ENCODE measurements at places on chromosomes 4 and X.

DNA sequence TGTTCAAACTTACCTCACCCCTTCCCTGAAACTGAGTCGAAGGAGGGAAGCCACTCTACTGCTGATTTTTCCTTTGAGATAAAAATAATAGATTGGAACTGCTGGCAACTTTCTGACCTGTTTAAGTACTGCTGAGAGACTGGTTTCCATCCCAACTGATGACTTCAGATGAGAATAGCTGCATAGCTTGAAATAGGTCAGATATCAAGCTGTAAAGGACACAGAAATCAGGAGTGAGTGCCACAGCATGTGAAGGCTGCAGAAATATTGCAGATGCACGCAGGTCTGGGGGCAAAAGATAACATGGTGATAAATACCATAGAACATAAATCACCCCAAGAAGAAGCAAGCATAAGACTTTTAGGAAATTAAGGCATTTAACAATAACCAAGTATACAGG, 923.2 kb downstream of the SH3BGRL start:
- DNase-seq: no peak

DNA sequence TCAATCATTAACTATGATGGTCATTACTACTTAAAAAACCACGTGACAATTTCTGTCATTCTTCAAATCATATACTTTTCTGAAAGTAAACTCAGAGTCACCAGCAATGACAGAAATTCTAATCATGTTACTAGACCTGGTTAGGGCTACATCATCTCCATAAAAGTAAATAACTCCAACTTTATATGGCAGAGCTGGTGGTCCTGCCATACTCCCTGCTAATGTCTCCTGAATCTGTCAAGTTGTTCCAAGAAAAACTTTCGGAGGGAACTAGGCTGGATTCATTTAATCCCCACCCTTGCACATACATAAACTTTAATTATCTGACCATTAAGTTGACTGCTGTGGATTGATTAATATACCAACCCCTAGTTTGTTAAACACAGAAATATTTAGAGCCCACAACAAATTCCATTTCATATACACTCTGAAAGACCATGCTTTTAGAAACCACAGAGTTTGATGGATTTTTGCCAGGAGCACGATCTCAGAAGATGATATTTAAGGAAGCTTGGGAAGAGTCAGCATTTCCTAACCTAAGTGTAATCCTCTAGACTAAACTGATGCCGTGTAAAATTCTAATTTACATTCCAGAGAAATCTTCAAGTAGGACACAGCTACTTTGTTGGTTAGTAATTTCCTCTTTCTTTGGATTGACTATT, 577.0 kb downstream of the FAT4 start:
- DNase-seq: peak; percentile 81

DNA sequence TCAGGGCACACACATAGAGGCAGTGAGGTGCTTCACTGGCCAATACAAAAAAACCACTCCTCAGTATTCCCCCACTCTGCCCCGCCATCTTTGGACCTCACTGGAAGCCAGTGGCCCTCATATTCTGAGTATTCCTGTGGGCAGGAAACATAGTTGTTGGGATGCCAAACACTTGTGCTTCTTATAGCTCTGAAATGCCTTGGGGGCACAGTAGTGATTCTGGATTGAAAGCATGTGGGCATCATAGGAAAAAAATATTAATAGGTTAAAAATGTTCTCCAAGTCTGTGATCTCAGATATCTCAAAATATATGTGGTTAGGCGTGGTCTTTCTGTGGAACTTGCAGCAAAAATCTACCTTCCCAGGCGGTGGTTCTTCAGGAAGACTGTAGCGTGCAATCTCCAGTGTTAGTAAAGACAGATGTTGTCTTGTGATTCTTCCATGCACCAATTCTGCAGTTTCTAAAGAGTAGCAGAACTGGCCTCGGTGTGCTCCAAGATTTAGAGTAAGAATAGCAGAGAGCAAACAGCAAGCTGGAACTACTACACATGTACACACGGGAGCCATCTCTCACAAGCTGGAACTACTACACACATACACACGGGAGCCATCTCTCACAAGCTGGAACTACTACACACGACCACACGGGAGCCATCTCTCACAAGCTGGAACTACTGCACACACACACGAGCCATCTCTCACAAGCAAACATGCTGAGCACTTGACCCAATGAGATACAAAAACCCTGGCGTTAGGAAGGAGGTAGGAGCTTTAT, 8.0 kb upstream of the TENM3 start:
- no peak for DNase-seq

DNA sequence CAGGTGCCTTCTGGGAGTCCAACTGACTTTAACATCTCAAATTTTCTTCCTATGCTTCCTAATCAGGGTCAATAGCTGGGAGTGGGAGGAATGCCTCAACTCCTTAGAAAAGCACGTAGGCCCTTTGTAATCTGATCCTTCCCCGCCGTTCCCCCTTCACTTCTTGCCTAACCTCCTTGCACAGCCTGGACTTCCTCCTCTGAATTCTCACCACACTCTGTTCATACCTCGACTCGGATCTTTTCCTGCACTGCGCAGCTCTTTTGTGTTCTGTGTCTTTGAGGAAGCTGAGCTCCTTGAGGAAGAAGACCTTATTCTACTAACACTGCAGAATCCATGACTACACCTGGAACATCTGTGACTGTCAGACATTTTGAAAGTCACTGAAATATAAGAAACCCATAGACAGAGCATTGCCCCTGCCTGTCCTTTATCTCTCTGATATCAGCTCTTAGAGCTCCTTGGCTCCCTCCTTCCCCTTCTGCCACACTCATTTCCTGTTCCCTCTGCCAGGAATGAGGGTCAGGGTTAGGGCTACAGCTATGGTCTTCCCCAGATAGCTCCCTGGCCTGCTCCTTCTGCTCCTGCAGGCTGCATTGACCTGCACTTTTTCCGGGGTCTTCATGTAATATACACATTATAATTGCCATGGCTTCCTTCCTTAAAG, 140.2 kb upstream of the LDB2 start:
- DNase-seq: no peak

GRCh38 chr4:106172861-106173260, 143.1 kb downstream of the TBCK start:
- no peak for DNase-seq

GRCh38 chr4:87101543-87102199, 118.7 kb downstream of the KLHL8 start:
- no peak for DNase-seq

GRCh38 chrX:143580266-143580665, 55.6 kb downstream of the SLITRK4 start:
- DNase-seq: no peak

DNA sequence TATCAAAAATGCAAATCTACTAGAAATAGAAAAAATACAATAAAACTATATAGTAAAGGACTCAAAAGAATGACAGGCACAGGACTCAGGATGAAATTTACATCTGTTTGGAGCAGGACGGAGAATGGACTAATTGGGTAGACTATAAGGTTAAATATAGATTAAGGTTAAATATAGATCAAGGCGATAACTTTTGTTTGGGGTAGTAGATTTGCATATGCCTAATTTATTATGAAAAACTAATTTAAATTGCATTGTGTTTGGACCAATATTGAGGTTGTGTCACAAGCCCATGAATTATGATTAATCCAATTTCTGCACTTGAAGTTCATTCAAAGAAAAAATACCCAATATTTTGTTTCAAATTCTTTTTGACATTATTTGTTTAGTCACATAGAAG, 31.0 kb downstream of the MTHFD2L start:
- no peak for DNase-seq

- no peak for DNase-seq
Measured at GRCh38 chr4:15233626-15234025, 194.2 kb upstream of the C1QTNF7 start.

GRCh38 chr4:77095101-77095821, 19.5 kb upstream of the CCNI start:
- no peak for DNase-seq

GRCh38 chrX:10507181-10507580, 113.2 kb downstream of the MID1 start:
- DNase-seq: no peak

DNA sequence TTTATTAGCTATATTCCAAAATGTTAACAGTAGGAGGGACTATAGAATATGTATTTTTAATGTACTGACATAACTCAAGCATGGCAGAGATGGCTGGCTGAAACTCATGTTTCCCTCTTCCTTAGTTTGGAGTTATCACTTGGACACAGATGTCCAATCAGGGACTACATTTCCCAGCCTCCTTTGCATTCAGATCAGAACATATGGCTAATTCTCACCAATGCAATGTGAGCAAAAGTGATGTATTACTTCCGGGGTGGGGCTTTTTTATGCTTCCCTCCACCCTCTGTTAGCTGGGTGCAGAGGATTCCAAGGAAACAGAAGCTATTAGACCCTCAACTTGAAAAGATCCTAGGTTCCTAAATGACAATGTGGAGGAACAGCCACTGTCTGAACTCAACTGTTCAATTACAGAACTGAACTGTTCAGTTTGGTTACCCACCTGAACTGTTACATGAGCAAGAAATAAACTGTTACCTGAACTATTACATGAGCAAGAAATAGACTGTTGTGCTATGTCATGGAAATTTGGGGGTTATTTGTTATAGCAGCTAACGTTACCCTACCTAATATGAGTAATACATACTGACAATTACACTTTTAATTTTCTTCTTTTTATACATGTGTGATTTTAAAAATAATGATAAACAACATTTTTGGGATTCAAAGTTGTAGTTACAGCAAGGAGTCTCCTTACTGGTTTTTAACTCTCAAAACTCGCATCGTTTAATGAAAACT, 29.6 kb upstream of the ERVMER34-1 start:
- no peak for DNase-seq

DNA sequence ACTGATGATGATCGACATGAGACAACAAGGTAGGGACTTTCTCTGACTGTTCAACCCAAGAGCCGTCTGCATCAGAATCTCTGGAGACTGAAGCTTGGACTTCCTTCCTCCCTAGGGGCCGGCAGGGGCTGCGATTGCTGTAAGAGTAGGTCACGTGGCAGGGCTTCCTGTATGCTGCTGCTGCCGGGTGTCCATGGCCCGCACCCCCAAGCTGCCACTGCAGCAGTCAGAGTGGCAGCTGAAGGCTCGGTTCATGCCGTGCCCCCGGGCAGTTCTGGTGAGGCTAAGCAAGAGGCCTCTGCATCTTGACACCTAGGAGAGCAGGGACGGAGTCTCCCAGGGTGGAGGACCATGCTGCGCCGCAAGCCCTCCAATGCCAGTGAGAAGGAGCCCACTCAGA, at the start of gene SASH3:
TSS of gene SASH3 (plus strand) at position 203 of the 400 bp plus-strand sequence. CDS start at position 352, 149 bp downstream.
- no peak for DNase-seq

GRCh38 chr4:145525291-145525740, 43.7 kb downstream of the SMAD1 start:
- DNase-seq: no peak

- DNase-seq: peak; percentile 15
Measured at GRCh38 chrX:130401415-130402207, at the start of gene RBMX2. TSS of gene RBMX2 (plus strand) at chrX:130401987. CDS start at chrX:130402033, 46 bp downstream.

DNA sequence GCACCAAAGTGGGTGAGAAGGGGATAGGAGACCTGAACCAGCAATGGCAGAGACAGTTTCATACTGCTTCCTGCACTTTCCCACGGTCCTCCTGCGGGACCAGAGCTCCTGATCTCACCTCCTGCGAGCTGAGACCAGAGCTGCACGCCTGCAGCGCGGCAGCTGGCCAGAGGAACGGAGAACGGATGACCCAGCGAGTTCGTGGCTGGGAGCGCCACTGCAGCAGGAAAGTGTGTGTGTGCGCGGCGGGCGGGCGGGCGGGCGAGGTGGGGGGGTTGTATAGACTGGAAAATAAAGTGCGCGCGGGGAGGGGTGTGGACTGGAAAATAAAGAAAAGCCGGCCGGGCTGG, 16.5 kb downstream of the MCF2 start:
- DNase-seq: no peak

- DNase-seq: no peak
Measured at GRCh38 chr4:65665771-65666523, 4.3 kb downstream of the EPHA5 start.

GRCh38 chr4:179097741-179098140, 1655.5 kb upstream of the AGA start:
- DNase-seq: no peak

DNA sequence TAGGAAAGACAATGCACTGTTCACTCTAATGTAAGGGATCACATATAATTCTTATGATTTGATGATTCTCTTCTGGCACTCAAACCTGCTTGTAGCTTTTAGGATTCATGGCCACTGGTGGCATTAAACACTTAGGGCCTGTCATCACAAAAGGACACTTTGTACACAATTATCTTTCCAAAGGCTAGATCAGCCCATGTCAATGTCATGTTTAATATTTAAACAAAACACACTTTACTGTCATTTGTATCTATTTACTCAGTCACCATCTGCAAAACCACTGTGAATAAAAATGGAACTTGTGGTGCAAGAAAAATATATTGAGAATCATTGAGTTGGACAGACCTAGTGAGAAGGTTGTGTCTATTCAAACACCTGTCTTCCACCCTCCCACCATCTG, 83.6 kb upstream of the TTC29 start:
- no peak for DNase-seq

- no peak for DNase-seq
Measured at GRCh38 chrX:118249146-118249545, 96.8 kb upstream of the WDR44 start.

DNA sequence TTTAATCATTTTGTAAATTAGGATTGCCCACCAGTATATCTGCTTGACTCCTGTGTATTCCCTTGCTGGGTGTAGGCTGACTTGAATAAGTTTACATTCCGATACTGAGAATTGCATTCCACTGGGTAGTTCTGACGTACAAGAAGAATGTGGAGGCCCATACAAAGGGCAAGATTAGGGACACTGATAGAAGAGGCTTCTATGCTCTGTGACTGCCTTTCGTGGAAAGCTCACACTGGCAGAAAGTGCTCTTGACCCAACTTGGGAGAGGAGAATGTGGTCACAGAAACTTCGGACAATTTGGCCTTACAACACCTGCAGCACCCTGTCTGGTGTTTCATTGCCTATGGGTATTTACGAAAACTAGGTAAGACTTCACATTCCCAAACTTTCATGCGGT, 126.3 kb downstream of the RAPGEF2 start:
- DNase-seq: no peak

DNA sequence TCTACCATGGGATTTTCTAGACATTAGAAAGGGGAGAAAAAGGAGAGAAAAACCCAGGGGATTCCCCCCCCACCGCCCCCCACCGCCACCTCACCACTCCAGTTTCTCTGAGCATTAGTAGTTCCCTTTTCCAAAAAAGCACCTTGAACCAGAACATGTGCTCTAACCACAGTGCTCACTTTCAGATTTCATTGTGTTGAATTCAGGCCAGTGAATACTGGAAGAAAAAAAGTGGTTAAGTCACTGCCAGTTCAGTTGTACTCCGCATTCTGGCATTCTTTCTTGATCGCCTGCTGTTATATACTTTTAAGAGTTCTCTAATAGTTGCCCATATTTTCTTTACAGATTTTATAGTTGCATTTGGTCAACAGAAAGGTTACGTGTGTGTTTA, 40.9 kb downstream of the JADE3 start:
- no peak for DNase-seq

GRCh38 chrX:103678199-103678993, 8.1 kb downstream of the MORF4L2 start:
- no peak for DNase-seq

- DNase-seq: no peak
Measured at GRCh38 chr4:3179126-3179706, 69.7 kb upstream of the MSANTD1 start.
